ENCODE measurements at places on chromosomes 16 and 17. TPM values are rescaled to one million over a fixed set of nuclear protein-coding genes. Genes with fewer than 3 reads are reported as not detected.

SLC5A10 gene
- not detected for total RNA-seq

NKD1 gene
- total RNA-seq: 2.3 TPM

SLC52A1 gene
- 2.6 TPM for total RNA-seq

NOTUM gene
- not detected for total RNA-seq

MPO gene
- not detected for total RNA-seq

MARVELD3 gene
- 51.0 TPM for total RNA-seq

CDC42EP4 gene
- total RNA-seq: 65.3 TPM

PIRT gene
- total RNA-seq: 1.5 TPM

IRX3 gene
- total RNA-seq: 0.54 TPM

KRT33A gene
- not detected for total RNA-seq

PDPK1 gene
- 60.4 TPM for total RNA-seq

YBX2 gene
- total RNA-seq: 40.4 TPM

CYB5D1 gene
- total RNA-seq: 18.2 TPM

KRTAP17-1 gene
- not detected for total RNA-seq

Data from colonic mucosa (tissue), 4 donors.